Activated CD4-positive, alpha-beta T cell treated with anti-CD3 and anti-CD28 coated beads, Interleukin-2, amount 10 ng/mL, durations not matched to agents 24 days and 14 days (primary cell): ENCODE measurements at places on chromosomes 13 and 19. TPM values are rescaled to one million over a fixed set of nuclear protein-coding genes. Genes with fewer than 3 reads are reported as not detected.
A peak's percentile ranks its signal among the peaks of the same experiment; 100 is the strongest.

DNA sequence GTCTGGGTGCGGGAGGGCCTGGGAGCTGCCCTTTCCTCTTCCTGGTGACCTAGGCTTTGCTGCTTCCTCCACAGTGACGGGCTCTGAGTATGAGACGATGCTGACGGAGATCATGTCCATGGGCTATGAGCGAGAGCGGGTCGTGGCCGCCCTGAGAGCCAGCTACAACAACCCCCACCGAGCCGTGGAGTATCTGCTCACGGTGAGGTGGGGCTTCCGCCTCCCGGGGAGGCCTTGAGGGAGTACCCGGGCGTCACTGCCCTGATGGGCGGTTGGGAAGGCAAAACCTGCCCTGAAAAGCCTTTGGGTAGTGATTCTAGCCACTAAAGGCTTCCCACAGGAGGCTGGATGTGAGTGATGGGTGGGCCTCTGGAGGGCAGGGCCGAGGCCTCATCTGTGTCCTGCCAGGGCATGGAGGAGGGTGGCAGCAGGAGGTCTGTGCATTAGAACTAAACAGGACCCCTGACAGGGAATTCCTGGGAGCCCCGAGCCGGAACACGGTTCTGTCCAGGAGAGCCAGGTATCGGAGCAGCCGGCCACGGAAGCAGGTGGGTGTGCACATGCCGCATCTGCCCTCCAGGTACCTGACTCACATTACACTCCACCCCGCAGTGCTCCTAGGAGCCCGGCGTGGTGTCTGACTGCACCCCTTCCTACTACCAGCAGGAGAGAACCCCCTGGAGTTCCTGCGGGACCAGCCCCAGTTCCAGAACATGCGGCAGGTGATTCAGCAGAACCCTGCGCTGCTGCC, 3.1 kb downstream of the RAD23A start:
- peak; percentile 58 for DNase-seq

DNA sequence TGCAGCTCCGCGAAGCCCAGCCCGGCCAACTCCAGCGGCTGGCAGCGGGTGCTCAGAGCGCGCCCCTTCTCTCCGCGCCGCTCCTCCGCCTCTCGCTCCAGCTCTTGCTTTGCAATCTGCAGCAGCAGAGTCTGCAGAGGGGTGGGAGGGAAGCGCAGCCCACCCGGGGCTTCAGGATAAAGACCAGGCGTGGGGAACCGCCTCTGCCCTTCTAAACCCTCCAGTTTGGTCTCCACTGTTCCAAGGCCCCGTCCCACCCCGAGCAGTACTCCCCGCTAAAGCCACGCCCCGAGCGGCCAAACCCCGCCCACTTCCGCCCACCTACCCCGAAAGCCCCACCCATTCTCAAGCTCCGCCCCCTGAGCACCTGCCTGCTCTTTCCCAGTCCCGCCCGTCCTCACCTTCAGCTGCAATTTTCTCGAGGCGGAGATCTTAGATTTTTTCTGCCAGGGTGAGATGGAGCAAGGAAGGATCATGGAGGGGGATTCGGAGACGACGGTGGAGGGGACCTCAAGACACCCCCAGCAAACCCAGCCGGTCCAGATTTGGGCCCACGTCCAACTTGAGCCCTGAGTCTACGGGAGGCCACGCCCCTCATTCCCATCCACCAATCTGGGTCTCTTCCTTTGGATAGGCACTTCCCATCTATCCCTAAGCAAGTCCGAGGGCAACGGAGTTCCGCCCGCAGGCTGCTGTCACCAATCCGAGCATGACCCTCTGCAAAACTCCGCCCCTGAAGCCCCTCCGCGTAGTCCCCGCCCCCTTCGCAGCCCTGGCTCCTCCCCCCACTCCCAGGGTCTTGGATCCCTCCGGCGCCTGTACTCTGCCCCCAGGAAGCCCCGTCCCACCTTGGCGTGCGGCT, 1.1 kb downstream of the TNNI3 start:
- DNase-seq: peak; percentile 76

DNA sequence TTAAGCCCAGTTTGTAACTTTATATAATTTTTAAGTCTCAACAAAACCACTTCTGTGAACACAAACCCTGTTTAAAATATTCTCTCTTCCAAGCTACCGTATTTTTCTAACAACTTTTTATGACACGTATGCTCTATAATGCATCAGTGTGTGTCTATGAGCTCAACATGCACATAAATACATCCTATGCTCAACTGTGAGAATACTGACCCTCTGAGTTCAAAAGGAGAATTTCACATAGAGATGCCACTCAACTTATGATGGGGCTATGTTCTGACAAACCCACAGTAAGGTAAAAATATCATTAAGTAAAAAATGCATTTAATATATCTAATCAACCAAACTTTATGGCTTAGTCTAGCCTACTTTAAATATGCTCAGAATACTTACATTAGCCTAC, 1139.7 kb upstream of the SPRY2 start:
- no peak for DNase-seq

DNA sequence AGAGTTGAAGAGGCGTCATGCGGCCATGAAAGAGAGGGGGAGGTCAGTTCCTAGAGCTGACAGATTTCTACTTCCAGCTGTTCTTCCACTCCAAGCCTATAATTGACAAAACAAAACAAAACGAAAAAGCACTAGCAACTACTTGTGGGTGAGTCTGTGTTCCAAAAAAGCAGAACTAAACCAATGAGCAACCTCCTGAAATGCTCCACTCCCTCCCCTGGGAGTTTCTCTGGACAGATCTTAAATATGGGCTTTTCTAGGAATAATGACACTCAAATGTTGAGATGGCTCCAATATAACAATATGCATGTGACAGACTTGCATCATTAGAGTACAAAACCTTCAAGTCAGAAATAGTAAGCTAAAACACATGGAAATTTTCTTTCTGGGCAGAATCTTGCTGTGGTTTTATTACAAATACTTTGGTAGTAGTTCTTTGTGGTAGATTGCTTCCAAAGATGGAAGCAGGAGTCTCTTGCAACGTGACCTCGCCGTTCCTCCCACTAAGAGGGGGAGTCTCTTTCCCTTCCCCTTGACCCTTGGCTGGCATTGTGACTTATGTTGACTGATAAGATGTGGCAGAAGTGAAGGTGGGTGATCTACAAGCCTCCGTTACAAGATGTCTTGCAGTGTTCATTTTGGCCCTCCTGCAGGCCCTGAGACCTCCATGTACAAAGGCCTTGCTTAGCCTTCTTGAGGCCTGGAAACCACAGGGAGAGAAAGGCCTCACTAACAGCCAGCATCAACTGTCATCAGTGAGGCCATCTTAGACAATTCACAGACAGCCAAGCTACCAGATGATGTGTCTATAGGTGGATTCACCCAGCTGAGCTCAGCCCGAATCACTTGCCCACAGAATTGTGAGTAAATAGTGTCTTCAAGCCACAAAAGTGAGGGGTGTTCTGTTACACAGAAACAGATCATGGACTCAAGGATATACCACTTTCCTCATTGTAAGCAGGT, 173.1 kb upstream of the RFC3 start:
- no peak for DNase-seq

GRCh38 chr19:7535998-7536695, 630 bp downstream of the PNPLA6 start:
- no peak for DNase-seq

- DNase-seq: peak; percentile 61
These were observed 927 bp downstream of the CHAMP1 start for GRCh38 chr13:114315074-114315785.

- DNase-seq: no peak
These were observed 37.8 kb upstream of the GRTP1 start for GRCh38 chr13:113401452-113402415.

DNA sequence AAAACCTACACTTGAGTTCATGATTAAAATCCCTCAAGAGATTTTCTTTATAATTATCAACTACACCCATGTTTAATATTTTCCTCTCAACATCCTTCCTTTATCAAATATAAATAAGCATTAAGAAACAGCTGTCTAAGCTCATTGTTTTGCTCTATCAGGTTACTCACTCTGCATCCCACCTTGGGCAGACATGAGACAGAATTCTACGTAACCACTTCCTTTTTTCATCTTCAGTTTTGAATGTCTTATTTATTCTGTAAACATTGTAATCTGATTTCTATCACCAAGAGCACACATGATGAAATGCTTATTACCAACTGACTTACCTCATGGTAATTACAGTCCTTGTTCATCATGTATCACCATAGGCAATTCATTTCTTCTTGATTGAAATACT, 1256.6 kb upstream of the ATXN8OS start:
- DNase-seq: no peak

DNA sequence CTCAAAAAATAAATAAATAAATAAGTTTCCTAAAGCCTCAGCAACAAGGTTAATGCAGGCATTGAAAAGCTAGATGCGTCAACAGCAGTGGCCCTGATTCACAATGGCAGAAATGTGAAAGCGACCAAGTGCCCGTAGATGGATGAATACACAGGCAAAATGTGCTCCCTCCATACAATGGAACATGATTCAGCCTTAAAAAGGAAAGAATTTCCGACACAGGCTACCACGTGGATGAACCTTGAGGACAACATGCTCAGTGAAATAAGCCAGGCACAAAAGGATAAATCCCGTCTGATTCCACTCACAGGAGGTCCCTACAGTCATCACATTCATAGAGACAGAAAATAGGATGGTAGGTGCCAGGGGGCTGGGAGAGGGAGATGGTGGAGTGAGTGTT, 31.7 kb downstream of the INSR start:
- DNase-seq: no peak

DNA sequence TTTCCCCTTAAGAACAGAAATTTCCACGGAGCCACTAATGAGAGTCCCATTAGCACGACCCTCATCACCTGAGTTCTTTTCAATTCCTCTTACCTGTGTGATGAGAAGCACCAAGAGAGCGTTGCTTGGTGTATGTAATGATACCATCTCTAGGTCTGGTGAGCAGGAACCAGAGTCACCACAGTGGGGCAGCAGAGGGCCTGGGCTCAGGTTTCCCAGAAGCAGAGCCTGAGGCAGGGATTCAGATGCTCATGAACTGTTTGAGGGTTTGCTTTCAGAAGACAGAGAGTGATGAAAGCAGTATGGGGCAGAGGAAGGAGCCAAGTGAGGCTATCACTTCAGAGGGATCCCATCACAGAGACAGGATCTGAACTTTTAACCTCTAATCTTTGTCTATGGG, 3.1 kb upstream of the PTPRH start:
- peak; percentile 77 for DNase-seq

GRCh38 chr19:30857388-30857787, 485.2 kb downstream of the ZNF536 start:
- DNase-seq: no peak

DNA sequence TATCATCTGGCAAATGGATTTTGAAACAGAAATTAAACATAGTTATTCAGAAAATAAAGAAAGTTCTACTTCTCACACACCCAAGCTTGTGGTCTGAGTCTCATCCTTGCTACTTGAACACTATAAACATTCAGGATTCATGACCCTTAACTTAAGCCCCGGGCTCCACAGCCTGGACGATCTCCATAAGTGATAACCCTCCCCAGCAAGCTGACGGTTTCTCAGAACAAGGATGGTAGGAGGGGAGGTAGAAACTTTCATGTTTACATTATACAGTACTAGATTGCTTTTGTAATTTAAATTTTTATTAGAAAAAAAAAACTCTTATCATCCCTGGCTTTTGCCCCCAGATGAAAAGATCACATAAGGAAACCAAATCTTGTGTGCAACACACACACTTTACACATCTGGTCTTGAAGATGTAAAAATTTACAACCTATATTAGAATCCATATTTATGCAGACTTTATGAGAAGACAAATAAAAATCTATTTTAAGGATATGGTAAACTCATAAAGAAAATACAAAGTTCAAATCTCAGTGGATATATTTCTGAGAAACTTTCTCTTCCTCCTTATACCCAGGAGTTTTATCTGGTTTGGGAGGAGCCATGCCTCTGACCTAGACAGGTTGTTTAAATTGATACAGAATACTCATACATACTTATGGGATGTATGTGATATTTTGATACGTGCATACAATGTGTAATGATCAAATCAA, 20.0 kb upstream of the ATP12A start:
- DNase-seq: no peak

DNA sequence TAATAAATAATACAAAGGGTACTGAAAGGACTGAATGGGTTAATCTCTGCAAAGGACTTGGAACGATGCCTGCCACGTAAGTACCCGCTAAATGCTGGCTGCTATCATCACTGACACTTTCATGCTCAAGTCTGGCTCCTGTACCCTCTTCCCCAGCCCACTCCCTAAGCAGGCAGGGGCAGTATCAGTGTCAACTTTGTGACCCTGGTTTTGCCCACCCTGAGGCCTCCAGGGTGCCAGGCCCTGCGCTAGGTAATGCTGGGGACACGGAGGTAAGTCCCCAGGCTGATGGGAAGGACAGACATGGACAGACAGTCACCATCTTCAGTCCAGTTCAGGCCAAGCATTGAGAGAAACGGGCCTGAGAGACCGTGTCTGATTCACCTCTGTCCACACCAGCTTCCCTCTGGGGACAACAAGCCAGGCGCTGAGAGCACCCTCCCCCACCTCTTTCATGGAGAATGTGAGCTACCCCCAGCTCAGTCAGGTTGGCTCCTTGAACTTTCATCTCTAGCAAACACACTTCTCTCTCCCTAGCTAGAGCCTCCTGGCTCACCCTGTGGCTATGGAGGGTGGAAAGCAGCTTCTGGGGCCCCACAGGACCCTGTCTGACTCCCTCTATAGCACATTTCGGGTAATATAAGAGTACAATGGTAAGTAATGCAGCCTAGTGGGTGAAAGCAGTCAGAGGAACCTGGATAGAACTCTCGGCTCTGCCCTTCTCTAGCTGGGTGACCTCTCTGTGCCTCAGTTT, 800 bp downstream of the ETFB start:
- DNase-seq: peak; percentile 75

DNA sequence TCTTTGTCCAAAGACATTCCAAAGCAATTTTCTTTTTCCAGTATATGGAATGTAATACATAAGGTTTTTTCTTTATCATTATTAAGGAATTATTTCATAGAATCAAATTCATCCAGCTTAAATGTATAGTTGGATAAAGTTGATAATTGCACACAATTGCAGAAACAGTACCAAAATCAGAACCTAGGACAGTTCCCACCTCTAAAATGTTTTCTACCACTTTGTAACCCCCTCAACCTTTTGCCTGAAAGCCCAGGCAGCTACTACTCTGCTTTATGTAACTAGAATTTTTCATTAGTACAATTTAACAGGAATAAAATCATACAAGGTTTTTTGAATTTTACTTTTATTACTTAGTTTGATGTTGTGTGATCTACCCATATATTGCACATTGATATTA, 98.0 kb downstream of the PRR20E start:
- DNase-seq: no peak

The PRX gene
- total RNA-seq: 0.84 and 0.90 TPM in 2 replicates

The EMC10 gene
- 79.2 and 81.6 TPM in 2 replicates for total RNA-seq

The HIPK4 gene
- not detected in 2 replicates for total RNA-seq

The MIA gene
- total RNA-seq: 0.56 TPM in 1 of 2 replicates, not detected in the other

The BEST2 gene
- not detected in 2 replicates for total RNA-seq

The AKT2 gene
- total RNA-seq: 160 and 163 TPM in 2 replicates

The JAK3 gene
- 226 and 239 TPM in 2 replicates for total RNA-seq

The SLC27A5 gene
- total RNA-seq: 24.6 and 27.0 TPM in 2 replicates

The ZNF573 gene
- total RNA-seq: 6.5 and 6.8 TPM in 2 replicates
